ENCODE measurements at places on chromosomes 6 and 20. TPM values are rescaled to one million over a fixed set of nuclear protein-coding genes. Genes with fewer than 3 reads are reported as not detected.

DNA sequence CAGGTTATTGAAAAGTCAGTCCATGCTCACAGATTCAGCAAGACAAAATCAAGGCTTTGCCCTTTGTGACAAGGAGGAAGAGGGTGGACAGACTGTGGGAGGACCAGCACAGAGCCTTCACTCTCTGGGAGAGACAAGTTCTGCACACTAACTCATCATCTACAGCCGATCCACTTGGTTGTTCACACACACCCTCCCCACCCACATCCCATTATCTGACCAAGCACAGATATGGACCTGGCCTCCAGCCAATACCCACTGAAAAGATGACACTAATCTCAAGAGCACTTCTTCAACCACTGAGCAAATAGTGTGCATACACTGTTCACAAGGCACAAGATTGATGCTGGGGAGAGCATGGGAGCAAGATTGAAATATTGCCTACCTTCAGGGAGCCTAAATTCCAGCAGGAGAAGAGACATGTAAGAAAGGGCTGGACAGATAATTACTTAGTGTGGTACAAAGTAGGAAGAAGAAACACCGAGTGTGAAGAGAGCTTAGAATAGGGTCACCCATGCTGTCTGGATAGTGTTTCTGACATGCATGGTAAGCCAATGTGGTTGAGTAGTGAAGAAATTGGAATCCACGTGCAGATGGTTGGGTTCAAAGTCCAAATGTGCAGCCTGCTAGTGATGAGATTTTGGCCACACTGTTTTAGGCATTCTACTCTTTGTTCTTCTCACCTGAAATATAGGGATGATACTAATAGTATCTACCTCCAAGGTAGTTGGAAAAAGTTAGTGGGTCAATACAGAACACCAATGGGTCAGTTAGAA lies 21.7 kb upstream of the IL17A start:
- DNase-seq, result no peak

IL20RA gene
- total RNA-seq, result not detected

DNA sequence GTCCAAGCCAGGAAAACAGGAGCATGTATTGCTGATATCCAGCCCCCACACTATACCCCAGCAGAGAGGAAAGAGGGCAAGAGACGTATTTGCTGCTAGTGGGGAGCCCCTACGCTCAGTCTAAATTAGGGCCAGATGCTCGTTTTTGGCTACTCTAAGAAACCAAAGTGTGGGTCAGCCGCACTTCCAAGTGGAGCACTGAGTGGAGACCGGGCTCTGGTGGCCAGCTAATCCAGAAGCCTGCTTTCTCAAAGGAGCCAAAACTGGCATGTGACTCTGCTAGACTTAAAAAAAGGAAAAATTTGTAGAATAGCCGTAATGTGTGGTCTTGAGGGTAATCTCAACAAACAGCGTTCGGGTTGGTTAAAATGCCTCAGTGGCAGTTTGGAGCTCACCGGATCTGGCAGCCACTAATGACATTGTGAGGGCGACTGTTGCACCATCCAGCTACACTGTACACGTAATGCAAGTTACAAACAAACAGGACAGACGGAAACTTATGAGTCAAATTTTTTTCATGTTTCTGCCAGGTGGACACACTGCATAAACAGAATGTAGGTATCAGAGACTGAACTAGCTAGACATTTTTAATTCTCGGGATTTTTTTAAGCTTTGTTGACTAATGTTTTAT lies 230.9 kb downstream of the FOXC1 start:
- no peak for DNase-seq

AVP gene
- total RNA-seq, result not detected

DNA sequence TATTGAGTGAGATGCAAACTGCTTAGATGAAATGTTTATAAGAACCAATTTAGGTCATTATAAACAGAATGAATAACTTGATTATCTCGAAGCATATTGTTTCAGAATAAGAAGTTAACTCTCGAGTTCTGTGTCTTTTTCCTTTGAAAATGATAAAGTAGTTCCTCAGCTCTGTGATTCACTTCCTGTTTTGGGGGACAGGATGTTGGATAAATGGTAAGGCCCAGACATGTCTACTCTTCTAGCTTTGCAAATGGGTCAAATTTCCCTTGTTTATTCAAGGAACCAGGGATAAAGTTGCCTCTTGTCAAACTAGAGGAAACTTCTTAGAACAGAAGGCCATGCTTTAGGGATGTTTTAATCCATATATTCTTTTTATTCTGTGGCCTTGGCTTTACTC lies 246.9 kb downstream of the SOX4 start:
- DNase-seq, result no peak

GRCh38 chr6:157108923-157109322 lies 214.4 kb downstream of the TMEM242 start:
- no peak for DNase-seq

DNA sequence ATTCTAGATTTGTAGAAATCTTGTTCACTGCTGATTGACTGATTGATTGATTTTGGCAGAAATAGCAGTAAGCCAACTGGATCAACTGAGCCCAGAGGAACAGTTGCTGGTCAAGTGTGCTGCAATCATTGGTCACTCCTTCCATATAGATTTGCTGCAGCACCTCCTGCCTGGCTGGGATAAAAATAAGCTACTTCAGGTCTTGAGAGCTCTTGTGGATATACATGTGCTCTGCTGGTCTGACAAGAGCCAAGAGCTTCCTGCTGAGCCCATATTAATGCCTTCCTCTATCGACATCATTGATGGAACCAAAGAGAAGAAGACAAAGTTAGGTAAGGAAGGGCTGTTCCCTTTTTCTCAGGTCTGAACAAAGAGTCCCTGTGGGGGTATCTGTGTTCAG lies 31.2 kb downstream of the TREML1 start:
- no peak for DNase-seq

GRCh38 chr20:46078954-46079353 lies 10.8 kb downstream of the NCOA5 start:
- no peak for DNase-seq

CST4 gene
- total RNA-seq, result not detected

GRCh38 chr6:150894935-150895552 lies 29.5 kb downstream of the MTHFD1L start:
- DNase-seq, result no peak

DNA sequence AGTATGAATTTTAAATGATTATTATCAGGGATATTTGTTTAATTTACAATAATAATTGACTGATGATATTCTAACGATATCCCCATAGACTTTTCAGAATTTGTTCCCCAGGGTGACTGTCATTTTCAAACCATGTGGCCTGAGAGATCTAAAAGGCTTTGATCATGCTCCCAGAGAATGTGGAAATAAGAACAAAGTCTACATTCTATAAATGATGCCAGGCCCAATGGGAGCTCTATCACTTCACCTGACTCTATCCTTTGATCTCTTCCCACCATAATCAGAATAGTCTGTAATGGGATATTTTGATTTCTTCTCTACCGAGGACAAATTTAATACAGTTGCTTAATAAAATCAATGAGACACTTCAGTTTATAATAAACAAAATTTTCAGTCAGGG lies 483.4 kb upstream of the IRAK1BP1 start:
- DNase-seq, result no peak

DNA sequence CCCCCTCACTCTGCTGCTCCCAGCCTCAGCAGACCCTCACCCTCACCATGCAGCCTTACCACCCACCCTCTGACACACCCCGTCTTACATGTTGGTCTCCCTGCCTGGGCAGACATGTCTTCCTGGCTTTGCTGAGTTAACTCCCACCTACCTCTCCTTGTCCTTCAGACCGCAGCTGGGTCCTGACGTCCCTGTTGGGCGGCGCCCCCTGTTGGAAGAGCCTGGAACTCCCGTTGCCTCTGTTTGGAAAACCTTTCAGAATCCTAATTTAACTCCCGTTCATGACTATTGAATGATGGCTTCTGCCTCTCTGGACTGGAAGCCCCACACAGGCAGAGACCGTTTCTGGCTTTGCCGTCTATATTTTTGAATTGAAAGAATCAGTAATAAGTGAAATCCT lies 245.1 kb downstream of the MYLK4 start:
- DNase-seq, result no peak

TNNC2 gene
- not detected for total RNA-seq

DNA sequence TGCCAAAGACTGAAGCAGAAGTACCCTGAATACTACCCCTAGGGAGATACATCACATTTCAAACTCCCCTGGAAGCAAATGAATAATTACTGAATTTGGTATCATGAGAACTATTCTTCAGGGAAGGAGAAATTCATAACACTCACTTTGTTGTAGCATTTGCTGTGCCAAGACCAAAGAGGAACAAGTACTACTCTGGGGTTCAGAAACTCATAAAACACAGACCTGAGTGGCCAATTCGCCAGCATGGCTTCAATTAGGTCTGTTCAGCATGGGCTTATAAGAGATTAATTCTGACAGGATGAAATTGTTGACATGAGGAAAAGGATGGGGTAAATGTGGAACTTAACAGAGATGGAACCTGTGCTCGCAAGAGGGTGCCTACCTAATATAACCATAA lies 6.5 kb downstream of the ELOVL5 start:
- no peak for DNase-seq

GRCh38 chr6:67792996-67793395 lies 842.1 kb upstream of the ADGRB3 start:
- no peak for DNase-seq

KIAA1755 gene
- not detected for total RNA-seq

GRCh38 chr20:48849779-48850178 lies 22.0 kb upstream of the PREX1 start:
- no peak for DNase-seq

SLC35D3 gene
- total RNA-seq, result not detected

SCRT2 gene
- total RNA-seq, result not detected

GRCh38 chr6:43891072-43891870 lies 121.3 kb downstream of the VEGFA start:
- DNase-seq, result no peak

- no peak for DNase-seq
These were observed 8.3 kb downstream of the NT5E start for GRCh38 chr6:85458184-85458583.

DNA sequence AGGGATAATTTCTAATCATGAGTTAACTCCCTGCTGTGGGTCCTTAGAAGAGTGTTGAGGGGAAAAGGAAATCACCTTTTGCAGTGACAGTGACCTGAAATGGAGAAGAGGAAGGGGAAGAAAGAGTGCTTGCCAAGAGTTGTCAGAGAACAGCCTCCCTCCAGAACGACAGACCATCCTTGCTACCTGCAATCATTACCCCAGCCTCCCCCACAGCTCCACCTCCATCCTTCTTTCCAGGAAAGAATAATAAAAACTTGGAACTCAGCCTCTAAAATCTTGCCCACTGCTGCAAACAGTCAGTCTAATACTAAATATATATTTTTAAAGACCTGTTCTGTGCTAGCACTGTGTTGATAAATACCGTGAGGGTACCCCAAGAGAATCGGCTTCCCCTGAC lies 28.7 kb upstream of the FUCA2 start:
- no peak for DNase-seq

C6orf58 gene
- not detected for total RNA-seq

GRCh38 chr6:70112716-70113115 lies 190.2 kb downstream of the COL9A1 start:
- no peak for DNase-seq

HLA-DQB2 gene
- 0.88 TPM for total RNA-seq

GRCh38 chr6:165376100-165376499 lies 66.7 kb upstream of the C6orf118 start:
- no peak for DNase-seq

RNF182 gene
- not detected for total RNA-seq

ARFGEF3 gene
- total RNA-seq, result 0.45 TPM

LAMA4 gene
- not detected for total RNA-seq

RFX6 gene
- not detected for total RNA-seq

DNA sequence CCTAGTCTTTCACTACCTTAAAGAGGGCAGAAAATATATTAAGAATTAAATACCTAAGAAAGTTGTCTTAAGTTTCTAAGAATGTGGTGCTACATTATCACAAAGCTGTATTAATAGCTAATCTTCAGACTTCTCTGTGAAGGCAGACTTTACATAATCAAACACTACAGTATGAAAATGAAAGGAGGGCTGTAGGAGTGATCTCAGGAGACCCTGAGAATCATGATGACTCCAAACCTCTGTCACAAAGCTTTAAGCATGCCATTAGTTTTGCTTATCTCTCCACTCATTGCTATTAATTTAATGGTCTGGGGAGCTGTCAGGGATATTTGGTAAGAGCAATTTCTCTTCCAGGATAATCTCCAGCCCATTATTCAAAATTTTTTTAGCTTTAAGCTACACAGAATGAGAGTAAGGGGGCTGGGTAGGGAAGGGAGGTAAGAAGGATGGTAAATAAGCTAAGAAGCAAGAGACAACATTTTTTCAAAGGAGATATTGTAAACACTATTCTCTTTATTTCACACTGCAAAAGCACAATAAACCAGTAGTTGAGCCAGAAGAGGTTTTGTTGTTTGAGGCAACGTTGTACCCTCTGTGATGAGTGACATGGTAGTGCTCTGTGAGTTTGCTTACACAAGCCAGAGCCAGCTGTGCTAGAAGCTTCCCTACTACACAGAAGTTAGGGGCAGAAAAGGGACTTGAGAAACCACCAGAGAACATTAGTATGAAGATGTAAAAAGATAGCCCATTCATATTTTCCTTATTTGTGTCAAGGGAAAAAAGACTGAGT lies 258.8 kb downstream of the GMDS start:
- no peak for DNase-seq

BTN1A1 gene
- not detected for total RNA-seq

NANP gene
- total RNA-seq, result 8.1 TPM

SAPCD1 gene
- 25.2 TPM for total RNA-seq

- no peak for DNase-seq
These were observed 14.9 kb downstream of the BTN1A1 start for GRCh38 chr6:26514984-26515383.

DNA sequence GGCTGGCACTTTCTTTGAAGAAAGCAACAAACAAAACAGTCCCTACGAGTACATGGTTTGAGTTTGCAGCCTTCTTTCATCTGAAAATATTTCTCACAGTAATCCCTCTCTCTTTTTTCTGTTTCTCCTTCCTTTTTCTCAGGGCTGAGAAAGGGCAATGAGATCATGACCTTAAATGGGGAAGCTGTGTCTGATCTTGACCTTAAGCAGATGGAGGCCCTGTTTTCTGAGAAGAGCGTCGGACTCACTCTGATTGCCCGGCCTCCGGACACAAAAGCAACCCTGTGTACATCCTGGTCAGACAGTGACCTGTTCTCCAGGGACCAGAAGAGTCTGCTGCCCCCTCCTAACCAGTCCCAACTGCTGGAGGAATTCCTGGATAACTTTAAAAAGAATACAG lies 80.7 kb upstream of the CLDN20 start:
- DNase-seq, result no peak

DNA sequence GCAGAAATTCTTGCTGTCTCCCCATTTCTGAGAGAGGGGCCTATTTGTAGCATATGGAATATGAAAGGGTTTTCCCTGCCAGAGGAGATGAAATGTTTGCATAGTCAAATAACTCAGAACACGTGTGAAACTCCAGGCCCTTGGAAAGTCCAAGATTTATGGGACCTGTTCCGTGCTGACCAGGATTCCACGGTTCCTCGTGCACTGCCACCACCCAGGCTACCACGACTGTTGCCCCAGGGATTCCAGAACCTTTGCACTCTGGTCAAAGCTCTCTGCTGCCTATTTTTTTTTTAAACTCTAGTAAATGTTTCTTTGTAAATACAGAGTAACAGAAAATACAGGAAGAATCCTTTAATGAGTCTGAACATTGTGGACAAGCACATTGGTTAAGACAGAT lies 35.0 kb downstream of the MYLK4 start:
- no peak for DNase-seq

RCAN2 gene
- total RNA-seq, result 0.55 TPM

SIRPB2 gene
- not detected for total RNA-seq

GRCh38 chr6:11947575-11947974 lies 64.5 kb upstream of the HIVEP1 start:
- no peak for DNase-seq

- DNase-seq, result no peak
These were observed 10.1 kb downstream of the TGM3 start for GRCh38 chr20:2305946-2306345.

Data from natural killer cell treated with Interleukin-12 subunit alpha and Interleukin-12 subunit beta and Interleukin-15 and Interleukin-18, amount 100 ng/mL, for 72 hours (primary cell).